ENCODE measurements at places on chromosomes 5 and 9.

DNA sequence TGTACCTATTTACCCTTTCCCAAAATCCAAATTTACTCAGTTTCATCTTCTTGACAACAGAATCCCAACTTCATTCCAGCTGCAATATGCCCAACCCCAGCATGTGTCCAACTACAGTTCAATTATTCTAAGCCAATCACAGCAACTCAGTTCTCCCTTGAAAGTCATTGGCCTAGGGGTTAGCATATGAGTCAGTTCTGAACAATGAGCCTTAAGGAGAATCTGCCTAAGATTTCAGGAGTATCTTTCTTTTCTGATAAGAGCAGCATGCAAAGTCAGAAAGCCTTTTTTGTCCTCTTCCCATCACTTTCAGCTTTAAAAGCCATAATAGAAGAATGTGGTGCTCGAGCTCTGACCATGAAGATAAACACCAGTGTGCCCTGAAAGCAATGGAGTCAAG lies 44.4 kb upstream of the RASGRF2 start:
- DNase-seq: no peak

DNA sequence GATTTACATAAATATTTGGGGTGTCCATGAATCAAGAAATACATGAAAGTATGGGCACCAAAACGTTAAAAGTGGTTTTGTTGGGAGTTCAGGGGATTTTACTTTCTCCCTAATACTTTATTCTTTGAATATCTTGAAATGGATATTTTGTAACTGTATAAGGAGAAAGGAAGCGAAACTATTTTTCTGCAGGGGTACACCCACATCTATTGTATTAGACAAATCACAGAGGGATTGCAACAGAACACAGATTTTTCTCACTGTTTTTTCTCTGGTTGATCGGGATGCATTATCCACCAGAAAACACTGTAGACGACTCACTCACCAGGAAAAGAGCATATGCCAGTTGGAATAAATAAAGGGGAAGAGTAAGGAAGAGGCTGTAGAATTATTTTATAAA lies 1.2 kb upstream of the RABGAP1 start:
- DNase-seq: no peak

GRCh38 chr9:34995670-34996060 lies 6.1 kb downstream of the DNAJB5 start:
- no peak for DNase-seq

DNA sequence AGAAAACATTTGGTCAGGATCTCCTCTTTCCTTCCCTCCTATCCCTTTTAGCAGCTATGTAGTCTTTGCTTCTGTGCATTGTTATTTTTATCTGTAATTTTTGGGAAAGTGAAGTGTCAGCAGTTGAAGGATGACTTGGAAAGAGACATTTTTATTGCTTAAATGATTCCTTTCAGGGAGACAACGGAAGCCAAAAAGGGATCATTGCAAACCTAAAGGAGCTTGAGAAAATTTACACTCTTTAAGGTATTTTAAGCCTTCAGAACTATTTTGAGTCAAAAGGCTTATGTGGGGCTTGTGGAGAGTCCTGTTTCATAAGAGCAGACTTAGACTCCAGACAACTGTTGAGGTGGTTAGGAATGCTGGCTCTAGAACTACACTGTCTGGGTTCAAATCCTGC lies 281.6 kb downstream of the KIF4B start:
- DNase-seq: no peak

GRCh38 chr9:38332625-38333024 lies 59.9 kb upstream of the ALDH1B1 start:
- DNase-seq: no peak

DNA sequence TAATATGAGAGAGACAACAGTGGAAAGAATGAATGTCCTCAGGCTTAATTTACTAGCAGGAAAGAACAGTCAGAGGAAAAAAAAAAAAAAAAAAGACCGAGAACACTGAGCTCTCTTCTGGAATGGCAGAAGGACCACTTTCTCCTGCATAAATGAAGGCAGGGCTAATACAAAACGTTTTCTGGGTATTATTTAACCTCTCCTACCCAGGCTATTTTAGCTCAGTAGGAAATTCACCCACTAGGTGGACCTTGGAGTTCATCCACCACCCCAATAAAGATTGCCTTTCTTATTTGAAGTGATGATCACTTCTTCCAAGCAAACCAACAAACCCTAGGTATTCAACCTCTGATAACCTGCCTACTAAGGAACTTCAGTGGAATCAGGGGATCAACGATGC lies 3.7 kb downstream of the GLIS3 start:
- DNase-seq: no peak

DNA sequence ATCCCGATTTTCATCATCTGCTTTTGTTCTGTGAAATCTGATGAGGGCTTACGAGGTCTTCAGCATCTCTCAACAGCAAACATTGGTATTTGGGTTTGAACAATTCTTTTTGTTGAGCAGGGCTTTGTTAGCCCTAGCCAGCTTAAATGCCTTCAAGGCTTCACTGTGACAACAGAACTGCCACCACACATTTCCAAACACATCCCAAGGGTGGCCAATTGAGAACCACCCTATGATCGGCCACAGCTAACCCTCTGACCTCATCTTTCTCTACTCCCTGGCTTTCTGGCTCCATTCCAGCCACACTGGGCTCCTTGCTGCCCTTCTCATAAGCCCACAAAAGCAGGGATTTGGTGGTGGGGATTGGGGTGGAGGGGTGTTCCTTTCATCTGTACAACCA lies 17.6 kb downstream of the MTX3 start:
- DNase-seq: no peak

- peak; percentile 82 for DNase-seq
Observed at GRCh38 chr9:77011973-77012821, 7.3 kb upstream of the FOXB2 start.
